ENCODE measurements at places on chromosomes 6 and 20. TPM values are rescaled to one million over a fixed set of nuclear protein-coding genes. Genes with fewer than 3 reads are reported as not detected.

GRCh38 chr6:109720311-109720710 is 29.2 kb downstream of the FIG4 start:
- H3K36me3 ChIP-seq: peaks cover 26% of the 10 kb centered on the region
- no peak overlapping the region for H3K27ac ChIP-seq
- DNase-seq: no peak
- no peaks in the 10 kb centered on the region for H3K27me3 ChIP-seq
- no peak overlapping the region for H3K4me3 ChIP-seq

GRCh38 chr6:2783188-2783963 is 18.2 kb downstream of the WRNIP1 start:
- peaks cover 55% of the 10 kb centered on the region for H3K36me3 ChIP-seq
- no peaks in the 10 kb centered on the region for H3K27me3 ChIP-seq
- no peak overlapping the region for H3K27ac ChIP-seq
- DNase-seq: no peak
- H3K4me1 ChIP-seq: peaks cover 4% of the 10 kb centered on the region

DNA sequence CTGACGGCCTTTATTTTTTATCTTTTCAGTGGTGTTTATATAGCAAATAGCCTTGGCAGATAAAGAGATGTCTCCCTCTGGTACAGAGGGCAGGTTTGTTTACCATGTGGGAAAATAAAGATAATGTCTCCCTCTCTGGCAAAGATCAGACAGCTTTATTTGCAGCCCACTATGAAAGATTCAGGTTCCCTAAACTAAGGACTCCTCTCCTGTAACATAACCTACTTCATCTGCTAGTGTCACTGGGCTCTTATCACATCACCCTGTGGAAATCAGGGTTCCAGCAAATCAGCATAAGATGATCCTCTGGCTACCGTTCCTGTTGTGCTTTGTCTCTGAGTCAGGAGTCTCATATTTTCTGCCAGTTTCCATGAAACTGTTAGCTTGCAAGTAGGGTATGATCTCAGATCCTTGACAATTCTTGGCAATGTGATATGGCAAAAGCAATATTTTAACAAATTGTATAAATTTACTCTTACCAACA is 3.1 kb downstream of the FBXL4 start:
- H3K4me3 ChIP-seq: no peak overlapping the region
- DNase-seq: no peak

- H3K36me3 ChIP-seq: no peaks in the 10 kb centered on the region
- H3K27me3 ChIP-seq: no peaks in the 10 kb centered on the region
- H3K4me1 ChIP-seq: no peaks in the 10 kb centered on the region
- no peak overlapping the region for H3K27ac ChIP-seq
- H3K4me3 ChIP-seq: no peak overlapping the region
Observed at GRCh38 chr20:47886454-47887041, 101.3 kb upstream of the SULF2 start.

GRCh38 chr20:58010186-58010585 is 218.3 kb downstream of the ANKRD60 start:
- no peaks in the 10 kb centered on the region for H3K27me3 ChIP-seq
- no peak overlapping the region for H3K4me3 ChIP-seq
- no peaks in the 10 kb centered on the region for H3K36me3 ChIP-seq
- no peak for DNase-seq
- H3K27ac ChIP-seq: no peak overlapping the region
- no peaks in the 10 kb centered on the region for H3K4me1 ChIP-seq

DNA sequence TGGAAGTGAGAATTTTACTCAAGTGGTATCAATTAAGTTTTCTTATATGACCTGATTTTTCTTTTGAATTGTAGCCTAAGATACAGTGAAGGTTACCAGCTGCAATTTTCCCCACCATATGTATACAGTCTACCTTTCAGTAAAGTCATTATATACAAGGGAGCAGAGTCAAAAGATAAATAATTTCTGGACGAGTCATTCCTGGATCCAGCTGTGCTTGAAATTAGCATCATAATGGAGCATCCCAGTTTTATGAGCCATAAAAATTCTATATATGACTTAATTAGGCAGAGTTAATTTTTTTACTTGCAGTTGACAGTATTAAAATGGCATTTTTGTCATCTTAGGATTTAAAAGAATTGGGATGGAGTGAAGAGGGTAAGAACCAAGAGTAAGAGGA is 1008.4 kb downstream of the PHF3 start:
- H3K36me3 ChIP-seq: no peaks in the 10 kb centered on the region
- H3K27ac ChIP-seq: no peak overlapping the region
- H3K27me3 ChIP-seq: no peaks in the 10 kb centered on the region
- no peak for DNase-seq
- H3K4me1 ChIP-seq: no peaks in the 10 kb centered on the region
- H3K4me3 ChIP-seq: no peak overlapping the region

- H3K27me3 ChIP-seq: no peaks in the 10 kb centered on the region
- H3K36me3 ChIP-seq: no peaks in the 10 kb centered on the region
- no peak overlapping the region for H3K27ac ChIP-seq
- H3K4me3 ChIP-seq: no peak overlapping the region
- H3K4me1 ChIP-seq: no peaks in the 10 kb centered on the region
- no peak for DNase-seq
Observed at GRCh38 chr6:117530467-117531242, 48.2 kb downstream of the DCBLD1 start.

DNA sequence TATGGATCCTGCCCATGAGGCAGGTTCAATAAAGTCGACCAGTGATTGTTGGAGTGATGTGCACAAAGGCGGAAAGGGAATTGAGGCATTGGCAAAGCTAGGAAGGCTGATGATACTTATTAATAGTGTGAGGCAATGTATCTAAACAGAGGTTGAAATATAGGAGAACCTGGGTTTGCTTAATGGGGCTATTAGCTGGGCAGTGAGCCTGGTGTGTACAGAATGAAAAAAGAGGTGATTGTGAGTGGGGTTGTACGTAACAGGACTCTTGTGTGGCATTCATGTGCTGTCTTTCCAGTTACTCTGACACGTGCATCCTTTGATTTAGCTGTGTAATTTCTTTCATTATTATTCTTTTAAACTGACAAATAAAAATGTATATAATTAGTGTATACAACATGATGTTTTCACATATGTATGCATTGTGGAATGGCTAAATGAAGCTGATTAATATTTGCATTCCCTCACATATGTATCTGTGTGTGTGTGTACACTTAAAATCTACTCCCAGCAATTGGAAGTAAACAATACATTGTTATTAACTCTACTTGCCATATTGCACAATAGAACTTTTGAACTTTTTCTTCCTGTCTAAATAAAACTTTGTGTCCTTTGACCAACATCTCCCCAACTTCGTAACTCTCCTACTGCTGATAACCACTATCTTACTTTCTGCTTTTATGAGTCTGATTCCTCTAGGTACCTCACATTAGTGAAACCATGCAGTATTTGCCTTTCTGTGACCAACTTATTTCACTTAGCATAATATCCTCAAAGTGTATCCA is 220.5 kb upstream of the SLC35B3 start:
- no peaks in the 10 kb centered on the region for H3K36me3 ChIP-seq
- H3K27ac ChIP-seq: no peak overlapping the region
- DNase-seq: no peak
- H3K27me3 ChIP-seq: no peaks in the 10 kb centered on the region

GRCh38 chr6:27477318-27478013 is 4.6 kb upstream of the ZNF184 start:
- no peaks in the 10 kb centered on the region for H3K27me3 ChIP-seq
- peak overlapping the region; percentile 92 for H3K4me3 ChIP-seq
- DNase-seq: no peak
- peak overlapping the region; percentile 99 for H3K27ac ChIP-seq
- peaks cover 15% of the 10 kb centered on the region for H3K4me1 ChIP-seq
- H3K36me3 ChIP-seq: no peaks in the 10 kb centered on the region

ECT2L gene
- 0.12 TPM for total RNA-seq

TPMT gene
- 11.4 TPM for total RNA-seq

TCF21 gene
- not detected for total RNA-seq

ALDH8A1 gene
- 3.0 TPM for total RNA-seq

PTGIS gene
- not detected for total RNA-seq
